ENCODE measurements at places on chromosomes 4 and X. TPM values are rescaled to one million over a fixed set of nuclear protein-coding genes. Genes with fewer than 3 reads are reported as not detected.

PPP4R3C gene
- total RNA-seq = not detected

ATP2B3 gene
- total RNA-seq = not detected

GLUD2 gene
- 0.29 TPM for total RNA-seq

MAGEC1 gene
- total RNA-seq = not detected

DACH2 gene
- total RNA-seq = not detected

TECRL gene
- not detected for total RNA-seq

XPNPEP2 gene
- 1.7 TPM for total RNA-seq

FAM149A gene
- 0.41 TPM for total RNA-seq

IRAK1 gene
- 97.9 TPM for total RNA-seq

TMEM35A gene
- not detected for total RNA-seq

ZFX gene
- total RNA-seq = 51.5 TPM

POU3F4 gene
- total RNA-seq = not detected

FAM9B gene
- not detected for total RNA-seq

ADH1A gene
- total RNA-seq = not detected

PPP2R2C gene
- not detected for total RNA-seq

FATE1 gene
- not detected for total RNA-seq

RASGEF1B gene
- 2.9 TPM for total RNA-seq

SYP gene
- 1.8 TPM for total RNA-seq

SMARCA1 gene
- total RNA-seq = not detected

WDR13 gene
- total RNA-seq = 56.9 TPM

ABCG2 gene
- total RNA-seq = 0.43 TPM

HS6ST2 gene
- total RNA-seq = 0.07 TPM

EXOC1L gene
- total RNA-seq = not detected

SLC9B1 gene
- total RNA-seq = 1.3 TPM

IBSP gene
- total RNA-seq = not detected

CXorf51B gene
- total RNA-seq = not detected

SPANXA2 gene
- not detected for total RNA-seq

STPG2 gene
- total RNA-seq = 0.13 TPM

ZNF185 gene
- 0.70 TPM for total RNA-seq

GABRG1 gene
- not detected for total RNA-seq

TMEM47 gene
- total RNA-seq = not detected

WDFY3 gene
- 0.08 TPM for total RNA-seq

BTC gene
- not detected for total RNA-seq

GABRA4 gene
- not detected for total RNA-seq

DTHD1 gene
- not detected for total RNA-seq

MPP1 gene
- total RNA-seq = 43.7 TPM

TAPT1 gene
- total RNA-seq = 48.1 TPM

CCDC110 gene
- total RNA-seq = not detected

MBTPS2 gene
- 8.3 TPM for total RNA-seq

ACSL4 gene
- total RNA-seq = 36.2 TPM

TLL1 gene
- not detected for total RNA-seq

TLR3 gene
- 0.53 TPM for total RNA-seq

TMSB15C gene
- 4.1 TPM for total RNA-seq

CDX4 gene
- total RNA-seq = not detected

THAP9 gene
- total RNA-seq = 3.1 TPM

CT45A1 gene
- not detected for total RNA-seq

USP26 gene
- not detected for total RNA-seq

GLRA3 gene
- total RNA-seq = not detected

USP17L24 gene
- not detected for total RNA-seq

EREG gene
- not detected for total RNA-seq
